ENCODE measurements at places on chromosomes 3 and 15.

DNA sequence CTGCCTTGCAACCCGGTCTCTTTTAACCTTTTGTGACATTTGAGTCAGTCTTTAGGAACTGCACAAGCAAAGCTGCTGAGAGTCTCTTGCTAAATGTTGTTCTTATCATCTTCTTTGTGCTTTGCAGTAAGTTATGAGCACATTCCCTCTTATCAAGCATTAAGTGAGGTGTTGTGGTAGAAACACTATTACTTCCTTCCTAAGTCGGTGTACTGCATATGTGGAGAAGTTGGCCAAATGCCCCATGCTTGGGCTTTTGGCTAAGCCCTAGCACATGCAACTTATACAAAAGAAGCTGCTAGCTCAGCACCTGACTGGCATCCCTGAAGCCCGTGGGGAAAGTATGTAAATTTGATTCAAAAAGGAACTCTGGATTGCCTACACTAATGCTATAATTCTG lies 136.5 kb upstream of the RBMS3 start:
- no peak for DNase-seq

GRCh38 chr15:73654659-73655058 lies 21.5 kb upstream of the NPTN start:
- DNase-seq, result no peak

- no peak for DNase-seq
These were observed 202.8 kb downstream of the PLCL2 start for GRCh38 chr3:17087509-17087908.

- peak; percentile 48 for DNase-seq
These were observed 26.2 kb downstream of the TRAK1 start for GRCh38 chr3:42117175-42118008.

- DNase-seq, result no peak
These were observed 27.9 kb downstream of the TM4SF4 start for GRCh38 chr3:149502438-149502837.

DNA sequence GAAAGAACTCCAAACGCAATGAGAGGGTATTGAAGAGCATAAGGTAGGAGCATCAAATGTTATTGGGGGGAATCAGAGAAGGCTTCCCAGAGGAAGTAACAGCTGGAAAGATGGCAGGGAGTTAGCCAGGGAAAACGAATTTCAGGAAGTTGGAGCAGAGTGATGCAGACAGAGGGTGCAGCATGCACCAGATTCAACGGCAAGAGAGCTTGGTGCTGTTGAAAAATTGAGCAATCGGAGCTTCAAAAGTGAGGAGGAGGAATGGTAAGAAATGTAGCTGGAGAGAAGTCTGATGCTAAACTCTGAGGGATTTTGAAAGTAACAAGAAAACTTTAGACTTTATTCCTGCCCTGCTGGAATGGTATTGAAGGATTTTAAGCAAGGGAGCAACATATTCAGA lies 541.0 kb upstream of the LMCD1 start:
- no peak for DNase-seq

DNA sequence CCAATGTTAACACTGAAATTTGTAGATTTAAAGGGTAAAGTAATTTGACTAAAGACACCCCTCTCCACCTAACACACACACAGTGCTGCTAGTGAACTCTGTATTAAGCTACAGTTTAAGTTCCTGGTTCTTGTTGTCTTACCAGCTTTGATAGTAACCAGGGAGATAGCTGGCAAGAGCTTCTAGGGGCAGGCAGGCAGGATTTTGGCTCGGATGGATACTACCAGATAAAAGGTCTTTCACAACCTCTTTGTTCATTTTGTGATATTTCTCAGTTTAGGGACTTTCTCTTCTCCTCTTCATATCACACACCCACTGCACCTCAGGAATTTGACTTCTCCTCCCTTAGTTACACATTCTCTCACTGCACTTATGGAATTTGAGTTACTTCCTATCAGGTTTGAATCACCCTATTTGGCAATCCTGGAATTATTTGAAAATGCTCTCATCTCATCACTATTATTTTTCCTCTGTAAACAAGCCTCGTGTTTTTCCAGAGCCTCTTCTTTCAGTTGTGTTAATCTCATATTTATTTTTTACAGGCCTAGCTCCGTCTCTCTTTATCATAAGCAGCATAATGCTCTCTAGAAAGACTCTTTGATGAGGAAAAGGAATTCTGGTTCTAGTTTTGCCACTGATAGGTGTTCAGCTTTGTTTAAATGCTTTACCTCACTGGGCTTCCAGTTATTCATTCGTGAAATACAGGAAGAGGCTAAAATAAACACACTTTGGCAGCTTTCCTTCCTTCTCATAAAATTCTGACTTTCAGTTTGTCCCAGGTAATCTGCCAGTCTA lies 23.0 kb upstream of the CLDN1 start:
- peak; percentile 95 for DNase-seq

GRCh38 chr3:58068122-58068809 lies 60.0 kb downstream of the FLNB start:
- no peak for DNase-seq

GRCh38 chr3:171825222-171825828 lies 15.0 kb upstream of the PLD1 start:
- DNase-seq, result no peak

DNA sequence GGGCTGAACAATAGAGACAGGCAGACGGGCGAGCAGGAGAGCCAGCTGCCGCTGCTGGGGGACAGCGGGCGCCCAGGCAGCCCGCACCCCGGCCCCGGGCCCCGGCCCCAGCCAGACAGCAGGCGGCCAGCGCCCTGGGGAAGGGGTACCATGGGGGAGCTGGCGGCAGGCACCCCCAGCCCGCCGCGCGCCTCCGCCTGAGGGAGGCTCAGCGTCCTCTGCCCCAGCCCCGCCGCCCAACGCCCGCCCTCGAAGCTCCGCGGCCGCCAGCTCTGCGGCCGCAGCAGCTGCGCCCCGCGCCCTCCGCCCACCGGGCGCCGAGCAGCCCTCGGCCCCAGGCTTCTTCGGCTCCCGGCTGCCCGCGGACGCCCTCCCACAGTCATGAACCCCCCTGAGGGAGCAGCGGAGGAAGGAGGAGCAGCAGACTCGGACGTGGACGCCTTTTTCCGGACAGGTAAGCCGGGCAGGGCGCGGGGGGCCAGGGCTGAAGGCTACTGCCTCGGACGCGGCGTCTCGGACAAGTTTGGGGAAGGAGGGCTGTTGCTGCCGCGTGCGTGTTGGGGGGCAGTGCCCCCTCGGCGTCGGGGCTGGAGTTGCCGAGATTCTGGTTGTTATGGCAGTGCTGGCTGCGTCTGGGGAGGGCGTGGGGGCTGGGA lies 41.6 kb upstream of the ROPN1 start:
- no peak for DNase-seq

- DNase-seq, result no peak
These were observed 28.1 kb downstream of the CMTM7 start for GRCh38 chr3:32419742-32420125.

DNA sequence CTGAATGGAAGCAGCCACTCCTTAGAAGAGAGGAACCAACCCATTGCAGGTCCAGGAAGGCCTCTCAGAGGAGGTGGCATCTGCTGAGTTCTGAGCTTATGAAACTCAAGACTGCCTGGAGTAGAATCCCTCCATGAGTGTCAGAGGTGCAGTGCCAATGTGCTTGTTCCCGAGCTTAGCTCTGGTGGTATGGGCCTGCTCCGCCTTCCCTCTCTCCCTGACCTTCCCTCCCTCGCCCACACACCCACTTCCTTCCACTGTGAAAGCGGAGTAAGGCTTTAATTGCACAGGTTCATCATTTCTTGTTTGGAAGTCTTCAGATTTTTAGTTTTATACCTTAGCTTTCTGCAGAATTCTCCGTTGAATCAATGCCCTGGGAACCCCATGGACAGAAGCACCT lies 208.0 kb upstream of the BHLHE40 start:
- DNase-seq, result no peak

DNA sequence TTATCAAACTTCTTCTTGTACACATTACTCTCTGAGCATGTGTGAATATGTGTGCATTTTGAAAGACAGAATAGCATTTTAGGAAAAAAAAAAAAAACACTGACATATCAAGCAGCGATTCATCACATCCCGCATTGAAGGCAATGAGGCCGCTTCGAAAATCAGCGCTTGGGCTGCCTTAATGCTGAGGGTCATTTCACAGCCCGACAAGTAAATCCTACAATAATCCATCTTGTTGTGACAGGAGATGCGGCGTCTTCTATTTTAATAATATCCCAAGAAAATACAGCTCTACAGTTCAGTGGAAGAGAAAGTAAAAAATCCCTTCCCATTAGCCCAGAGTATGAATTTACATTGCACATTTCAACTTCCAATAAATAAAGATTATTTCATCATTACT lies 389.2 kb upstream of the GRM7 start:
- no peak for DNase-seq

GRCh38 chr3:17182166-17182565 lies 297.4 kb downstream of the PLCL2 start:
- no peak for DNase-seq

DNA sequence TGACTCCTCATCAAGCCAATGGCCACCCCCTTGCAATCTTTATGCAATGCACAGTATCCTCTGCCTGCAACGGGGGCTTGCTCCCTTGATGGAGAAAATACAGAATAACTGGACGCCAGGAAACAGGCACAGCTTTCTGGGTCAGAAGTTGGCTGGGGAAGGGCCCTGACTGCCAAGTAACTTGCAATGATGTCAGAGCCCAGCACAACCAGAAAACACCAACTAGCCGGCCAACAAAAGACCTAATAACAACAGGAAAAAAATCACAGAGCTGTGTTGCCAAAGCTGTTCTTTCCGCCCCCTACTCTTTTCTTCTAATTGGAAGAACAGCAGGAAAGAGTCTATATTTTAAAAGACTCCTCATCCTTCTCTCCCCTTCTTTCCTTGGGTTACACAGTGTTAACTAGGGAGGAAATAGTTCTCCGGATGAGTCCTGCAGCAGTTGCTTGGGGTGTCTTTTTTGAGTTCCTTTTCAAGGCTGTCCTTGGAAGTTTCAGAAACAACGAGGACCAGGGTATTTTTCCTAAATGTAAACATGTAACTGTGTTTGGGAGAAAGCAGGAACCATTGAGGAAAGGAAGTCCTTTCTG lies 1.4 kb upstream of the SEMA6D start:
- DNase-seq, result no peak

DNA sequence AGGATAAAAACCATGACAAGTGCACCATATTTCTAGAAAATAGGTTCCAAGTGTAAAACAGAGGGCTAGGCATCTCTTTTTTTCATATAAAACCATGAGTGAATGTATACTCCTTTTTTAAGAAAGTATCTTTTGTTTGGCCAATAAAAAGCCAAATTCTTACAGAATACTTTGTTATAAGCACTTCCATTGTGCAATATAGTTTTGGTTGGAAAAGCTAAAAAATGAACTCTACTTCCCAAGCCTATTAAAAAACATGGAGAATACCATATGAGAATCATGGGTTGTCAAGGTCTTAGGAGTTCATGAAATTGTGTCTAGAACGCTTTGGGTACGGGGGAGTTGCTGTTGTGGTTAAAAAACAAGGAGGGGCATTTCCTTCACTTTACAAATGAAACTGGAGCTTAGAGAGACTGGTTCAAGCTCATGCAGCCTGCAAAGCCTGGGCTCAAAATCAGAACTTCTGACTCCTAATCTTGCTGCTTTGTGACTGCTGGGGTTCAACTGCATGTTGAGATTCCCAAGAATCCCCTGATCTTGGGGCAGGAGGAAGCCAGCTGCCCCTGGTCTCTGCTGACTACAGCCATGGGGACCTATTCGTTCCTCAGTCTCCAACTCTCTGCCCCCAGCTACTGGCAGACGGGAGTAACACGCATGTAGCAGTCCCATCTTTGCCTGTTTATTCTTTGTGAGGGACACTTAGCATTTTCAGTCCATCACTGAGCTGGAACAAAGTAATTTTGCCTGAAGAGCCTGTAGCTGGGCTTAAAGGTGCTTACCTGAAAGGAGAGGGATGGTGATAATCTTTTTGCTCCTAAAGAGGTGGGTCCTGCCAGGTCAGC lies 229.1 kb downstream of the CHST2 start:
- no peak for DNase-seq

DNA sequence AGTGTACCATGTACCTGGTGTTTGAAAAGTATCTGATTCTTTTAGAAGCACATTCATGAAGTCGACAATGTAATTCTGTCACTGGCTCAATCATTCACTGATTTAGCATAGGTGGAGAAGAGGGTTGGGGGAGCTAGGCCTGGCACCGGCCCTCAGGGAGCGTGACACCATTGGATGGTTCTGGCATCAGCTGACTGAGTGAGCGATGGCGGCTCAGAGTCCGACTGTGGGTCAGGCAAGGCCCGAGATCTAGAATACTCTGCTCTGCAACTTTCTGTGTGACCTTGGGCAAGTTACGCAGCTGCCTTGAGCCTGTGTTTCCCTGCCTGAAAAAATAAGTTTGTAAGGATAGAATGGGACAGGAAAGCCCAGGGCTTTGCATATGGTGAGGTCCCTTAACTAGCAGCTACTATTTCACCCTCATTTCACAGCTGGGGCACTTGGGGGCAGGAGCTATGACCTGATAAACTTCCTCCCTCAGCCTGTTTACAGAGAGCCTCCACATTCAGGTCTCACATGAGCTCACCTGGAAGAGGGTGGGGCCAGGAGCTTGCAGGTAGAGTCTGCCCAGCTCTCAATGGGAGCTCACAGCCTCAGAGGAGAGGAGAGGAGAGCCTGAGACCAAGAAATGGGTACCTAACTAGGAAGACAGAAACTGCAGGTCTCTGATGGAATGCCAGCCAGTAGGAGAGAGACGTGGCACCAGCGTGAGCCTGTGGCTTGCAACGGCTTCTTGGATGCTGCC lies 153.7 kb upstream of the TLE3 start:
- no peak for DNase-seq

DNA sequence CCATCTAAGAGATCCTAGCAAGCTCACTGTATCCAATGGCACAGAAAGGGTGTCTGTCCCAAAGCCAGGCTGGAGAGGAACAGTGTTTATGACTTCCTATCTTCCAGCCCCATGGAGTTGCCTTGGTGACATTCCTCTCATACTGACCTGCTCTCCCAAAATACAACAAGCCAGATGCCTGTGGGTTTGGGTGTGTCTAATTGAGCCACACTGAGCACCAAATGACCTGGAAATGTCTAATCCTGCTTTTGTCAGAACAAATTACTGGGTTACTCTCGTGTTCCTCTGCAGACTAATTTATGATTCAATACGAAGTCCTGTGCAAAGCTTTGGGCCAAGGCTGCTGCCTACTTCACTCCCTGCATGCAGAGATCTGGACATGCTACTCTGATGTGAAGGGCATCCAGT lies 98.1 kb upstream of the STRIT1 start:
- DNase-seq, result peak; percentile 52

DNA sequence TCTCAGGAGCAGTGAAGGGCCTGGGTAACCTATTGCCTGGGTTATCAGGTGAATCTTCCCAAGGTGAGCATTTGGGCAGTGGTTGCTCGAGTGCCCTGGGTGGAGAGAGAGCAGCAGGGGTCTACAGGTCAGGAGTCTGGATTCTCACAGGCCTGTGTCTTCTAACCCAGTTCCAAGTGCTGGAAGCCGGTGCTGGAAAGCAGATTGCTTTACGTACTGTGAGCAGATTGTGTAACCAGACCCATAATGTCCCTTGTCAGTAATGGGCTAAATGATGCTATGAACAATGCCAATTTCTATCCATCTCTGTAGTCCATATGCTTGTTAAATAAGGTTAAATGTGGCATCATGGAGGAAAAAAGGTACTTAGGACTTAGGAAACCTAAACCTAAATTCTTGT lies 106.5 kb downstream of the TPRG1 start:
- DNase-seq, result no peak

GRCh38 chr3:161940621-161940965 lies 444.0 kb downstream of the OTOL1 start:
- no peak for DNase-seq

- DNase-seq, result no peak
These were observed 4.4 kb downstream of the ITIH3 start for GRCh38 chr3:52798978-52799476.

- no peak for DNase-seq
These were observed 16.0 kb downstream of the ZNF654 start for GRCh38 chr3:88075072-88075471.

- DNase-seq, result no peak
These were observed 56.9 kb downstream of the CACNA1D start for GRCh38 chr3:53551324-53551723.

All from non-pigmented ciliary epithelial cell (primary cell).